ENCODE measurements at places on chromosomes 13 and 19.

DNA sequence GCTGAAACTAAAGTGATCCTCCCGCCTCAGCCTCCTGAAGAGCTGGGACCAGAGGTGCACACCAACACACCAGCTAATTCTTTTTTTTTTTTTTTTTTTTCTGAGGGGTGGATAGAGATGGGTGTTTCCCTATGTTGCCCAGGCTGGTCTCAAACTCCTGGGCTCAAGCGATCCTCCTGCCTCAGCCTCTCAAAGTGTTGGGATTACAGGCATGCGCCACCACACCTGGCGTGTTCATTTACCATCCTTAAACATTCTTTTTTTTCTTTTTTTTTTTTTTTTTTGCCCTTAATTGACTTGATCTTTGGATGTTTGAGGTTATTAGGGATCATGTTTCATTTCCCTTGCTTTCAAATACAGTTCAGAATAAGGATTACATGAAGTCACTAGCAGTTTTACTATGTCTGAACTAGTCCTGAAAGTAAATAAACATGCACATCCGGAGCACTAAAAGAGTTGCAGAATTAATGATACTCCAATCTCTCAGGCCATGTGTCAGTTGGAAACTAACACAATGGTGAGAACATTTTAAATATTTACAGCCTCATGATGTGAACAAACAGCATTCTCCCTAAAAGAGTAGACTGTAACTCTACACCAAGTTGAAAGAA, 10.2 kb downstream of the UTP14C start:
- DNase-seq: no peak

DNA sequence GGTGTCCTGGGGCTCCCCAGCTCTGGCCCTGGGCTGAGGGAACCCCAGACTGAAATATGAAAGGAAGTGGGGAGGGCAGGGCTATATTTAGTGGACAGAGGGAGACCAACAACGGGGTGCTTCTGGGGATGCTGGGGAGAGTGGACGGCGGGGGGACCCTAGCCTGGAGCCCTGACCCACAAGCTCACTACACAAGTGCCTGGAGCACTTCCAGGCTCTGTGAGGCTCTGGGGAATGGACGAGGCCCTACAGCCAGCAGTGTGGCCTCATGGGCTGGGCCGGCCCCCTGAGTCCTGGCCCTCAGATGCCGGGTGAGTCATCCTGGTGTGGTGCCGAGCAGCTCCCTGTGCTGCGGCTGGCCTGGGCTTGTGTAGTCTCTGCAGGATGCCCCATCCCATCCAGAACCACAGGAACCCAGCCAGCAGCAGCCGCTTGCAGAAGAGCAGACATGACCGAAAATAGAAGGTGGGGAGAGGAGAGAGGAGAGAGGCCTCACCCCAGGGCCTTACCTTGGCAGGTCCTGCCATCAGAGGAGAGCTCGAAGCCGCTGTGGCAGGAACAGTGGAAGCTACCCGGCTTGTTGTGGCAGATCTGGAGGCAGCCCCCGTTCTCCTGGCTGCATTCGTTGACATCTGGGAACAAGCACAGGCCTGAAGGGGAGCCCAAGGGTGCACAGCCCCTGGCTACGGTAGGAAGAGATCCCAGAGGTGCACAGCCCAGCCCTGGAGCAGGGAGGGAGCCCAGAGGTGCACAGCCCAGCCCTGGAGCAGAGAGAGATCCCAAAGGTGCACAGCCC, 26.1 kb downstream of the GAS6 start:
- no peak for DNase-seq

DNA sequence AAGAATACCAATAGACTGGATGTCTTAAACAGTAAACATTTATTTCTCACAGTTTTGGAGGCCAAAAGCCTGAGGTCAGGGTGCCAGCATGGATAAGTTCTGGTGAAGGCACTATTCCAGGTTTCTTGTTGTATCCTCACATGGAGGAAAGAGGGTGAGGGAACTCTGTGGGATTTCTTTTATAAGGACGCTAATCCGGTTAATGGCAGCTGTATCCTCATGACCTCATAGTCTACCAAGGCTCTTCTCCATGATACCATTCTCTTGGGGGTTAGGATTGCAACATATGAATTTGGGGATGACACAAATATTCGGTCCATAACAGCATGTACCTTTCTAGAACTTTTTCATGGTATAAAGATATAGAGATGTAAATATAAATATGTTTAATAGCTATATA, 412.0 kb downstream of the LMO7 start:
- DNase-seq: no peak

DNA sequence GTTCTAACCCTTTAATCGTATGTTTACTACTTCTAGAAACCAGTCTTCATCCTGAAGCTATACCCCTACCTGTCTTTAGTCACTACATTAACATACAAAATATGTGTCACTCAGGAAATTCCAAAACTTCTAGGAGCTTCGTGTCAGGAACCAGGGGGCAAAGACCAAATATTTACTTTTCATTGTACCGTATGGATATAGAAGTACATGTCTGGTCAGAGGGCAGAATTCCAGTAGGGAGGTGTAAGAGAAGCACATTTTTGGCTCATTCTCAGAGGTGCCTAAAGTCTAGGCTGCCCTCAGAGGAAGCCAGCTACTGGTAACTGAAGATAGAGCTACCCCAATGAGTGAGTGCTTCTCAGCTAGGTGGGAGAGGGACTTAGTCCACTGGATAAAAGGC, 320.7 kb downstream of the DIAPH3 start:
- no peak for DNase-seq

DNA sequence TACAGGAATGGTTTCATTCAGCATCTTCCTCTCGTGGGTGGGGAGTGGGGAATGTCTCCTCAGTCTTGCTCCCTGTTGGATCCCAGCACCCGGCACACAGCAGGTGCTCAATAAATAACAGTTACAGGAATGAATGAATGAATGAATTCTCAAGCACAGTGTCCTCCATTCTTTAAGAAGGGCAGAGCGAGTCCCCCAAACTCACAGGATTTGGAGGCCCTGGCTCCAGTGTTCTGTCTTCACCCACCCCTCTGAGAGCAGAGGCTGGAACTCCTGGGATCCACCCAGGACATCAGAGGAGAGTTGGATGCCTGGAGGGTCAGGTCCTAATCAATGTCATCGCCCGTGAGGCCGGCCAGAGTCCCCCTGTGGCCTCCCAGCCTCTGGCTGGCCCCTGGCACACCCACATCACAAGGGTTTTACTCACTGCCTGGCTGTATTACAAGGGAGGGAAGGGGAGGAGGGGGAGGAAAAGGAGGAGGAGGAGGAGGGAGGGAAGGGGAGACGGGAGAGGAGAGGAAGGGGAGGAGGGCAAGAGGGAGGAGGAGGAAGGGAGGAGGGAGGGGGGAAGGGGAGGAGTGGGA, 8.7 kb upstream of the CREB3L3 start:
- DNase-seq: no peak

DNA sequence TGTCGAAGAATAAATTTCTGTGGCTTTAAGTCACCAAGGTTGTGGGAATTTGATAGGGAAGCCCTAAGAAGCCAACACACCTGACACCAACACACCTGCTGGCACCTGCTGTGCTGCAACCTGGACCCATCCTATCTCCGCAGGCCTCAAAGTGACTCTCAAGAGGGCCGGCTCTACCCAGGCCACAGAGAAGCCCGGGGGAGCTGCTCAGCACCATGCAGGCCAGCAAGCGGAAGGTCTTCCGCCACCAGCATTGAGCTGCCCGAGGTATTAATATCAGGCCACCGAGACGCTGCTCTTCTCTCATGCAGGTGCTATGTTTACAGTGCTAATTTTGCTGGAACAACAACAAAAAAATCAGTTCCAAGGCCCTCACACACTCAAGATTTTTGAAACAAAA, 32.2 kb upstream of the CD33 start:
- no peak for DNase-seq

GRCh38 chr13:72620874-72621273, 106.6 kb downstream of the MZT1 start:
- DNase-seq: no peak

GRCh38 chr13:54607421-54607820, 1578.8 kb downstream of the OLFM4 start:
- DNase-seq: no peak

GRCh38 chr19:38506723-38507550, 73.4 kb downstream of the RYR1 start:
- DNase-seq: no peak

DNA sequence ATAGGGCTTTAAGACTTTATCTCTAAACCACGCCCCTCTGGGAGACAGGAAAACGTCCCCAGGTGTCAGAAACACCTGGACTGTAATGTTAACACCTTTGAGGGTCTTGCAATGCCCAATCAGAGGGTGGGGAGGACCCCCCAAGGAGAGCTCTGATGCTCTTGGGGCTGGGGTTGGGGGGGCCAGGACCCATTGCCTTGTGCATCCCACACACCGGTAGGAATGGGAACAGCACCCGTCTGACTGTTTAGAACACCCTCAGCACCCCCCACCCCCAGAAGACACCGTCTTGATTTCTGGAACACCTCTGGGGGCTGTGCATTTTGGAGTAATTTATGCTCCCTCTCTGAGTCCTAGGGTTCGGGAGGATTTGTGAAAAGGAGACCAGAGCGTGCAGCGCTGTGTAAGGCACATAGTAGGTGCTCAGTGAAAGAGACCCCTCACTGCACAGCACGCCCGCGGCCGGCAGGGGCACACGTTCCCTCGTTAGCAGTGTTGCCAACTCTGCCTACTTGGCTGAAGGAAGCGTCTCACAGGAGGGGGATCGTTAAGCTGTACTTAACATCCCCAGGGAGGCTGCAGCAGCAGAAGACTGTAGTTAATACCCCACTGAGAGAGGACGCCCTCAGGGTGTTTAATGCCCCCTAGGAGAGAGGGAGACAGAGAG, 2.8 kb upstream of the ERFL start:
- no peak for DNase-seq

GRCh38 chr13:57311009-57311586, 144.1 kb downstream of the PRR20E start:
- no peak for DNase-seq

- DNase-seq: no peak
Measured at GRCh38 chr19:33950091-33950750, 153.6 kb downstream of the KCTD15 start.

DNA sequence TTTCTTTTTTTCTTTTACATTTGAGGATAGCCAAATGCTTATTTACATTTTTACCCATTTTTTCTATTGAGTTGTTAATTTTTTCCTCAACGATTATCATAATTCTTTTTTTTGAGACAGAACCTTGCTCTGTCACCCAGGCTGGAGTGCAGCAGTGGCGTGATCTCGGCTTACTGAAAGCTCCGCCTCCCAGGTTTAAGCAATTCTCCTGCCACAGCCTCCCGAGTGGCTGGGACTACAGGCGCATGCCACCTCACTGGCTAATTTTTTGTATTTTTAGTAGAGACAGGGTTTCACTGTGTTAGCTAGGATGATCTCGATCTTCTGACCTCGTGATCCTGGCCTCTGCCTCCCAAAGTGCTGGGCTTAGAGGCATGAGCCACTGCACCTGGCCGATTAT, 208.7 kb downstream of the LIG4 start:
- DNase-seq: no peak

DNA sequence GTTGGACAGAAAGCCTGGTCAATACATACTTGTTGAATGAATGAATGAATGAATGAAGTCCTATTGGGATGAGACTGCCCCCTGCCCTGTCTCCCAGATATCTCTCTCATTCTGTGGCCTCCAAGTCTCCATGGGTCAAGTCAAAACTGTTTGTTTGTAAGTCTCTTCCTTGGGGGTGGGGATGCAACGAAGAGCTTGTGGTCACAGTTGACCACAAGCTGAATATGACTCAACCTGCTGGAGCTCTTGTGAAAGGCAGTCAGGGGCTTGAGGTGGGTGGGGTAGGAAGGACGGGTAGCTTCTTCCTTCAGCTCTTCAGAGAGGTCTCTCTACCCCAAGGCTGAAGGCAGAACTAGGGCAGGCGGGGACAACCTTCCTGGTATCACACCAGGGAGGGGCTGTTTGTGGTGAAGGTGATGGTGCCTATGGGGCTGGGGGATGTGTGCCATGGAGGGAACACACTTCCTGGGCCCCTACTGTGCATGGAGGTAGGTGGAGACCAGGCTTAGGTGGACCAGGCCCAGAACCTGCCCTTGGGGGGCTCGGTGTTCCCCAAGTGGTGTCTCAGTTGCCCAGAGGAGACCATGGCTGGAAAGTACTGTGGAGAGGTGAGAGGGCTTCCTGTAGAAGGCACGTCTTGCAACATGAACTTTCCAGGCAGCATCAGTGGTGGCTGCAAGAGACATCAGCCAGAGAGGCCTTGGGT, 8.0 kb downstream of the MYO1F start:
- no peak for DNase-seq

Data from cortex of kidney (tissue), 1 donor.